Stimulated activated CD4-positive, alpha-beta T cell treated with anti-CD3 and anti-CD28 coated beads, TNF-alpha, amount 100 ng/mL, for 4 hours (primary cell): ENCODE measurements at places on chromosomes 2 and 18.

GRCh38 chr2:98188351-98189046 lies 101.5 kb downstream of the VWA3B start:
- no peak for DNase-seq

DNA sequence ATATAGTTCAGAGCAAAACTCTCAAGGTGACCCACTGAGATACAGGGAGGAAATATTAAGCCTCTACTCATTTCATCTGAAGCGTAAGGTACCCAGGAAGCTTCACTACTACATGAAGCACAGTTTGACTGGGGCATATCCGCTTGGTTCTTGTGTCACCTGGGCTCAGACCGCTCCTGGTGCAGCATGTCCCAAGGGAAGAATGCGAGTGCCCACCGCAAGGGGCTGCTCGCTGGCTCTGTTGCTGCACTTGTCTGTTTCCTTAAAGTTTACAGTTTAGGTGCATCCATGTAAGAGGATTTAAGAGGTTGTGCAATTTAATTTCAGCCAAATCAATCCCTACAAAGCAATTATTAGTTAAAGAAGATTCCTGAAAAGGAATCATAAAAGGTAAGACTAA lies 507.8 kb downstream of the FBXO15 start:
- no peak for DNase-seq

- DNase-seq: no peak
Observed at GRCh38 chr2:189834059-189834458, 49.8 kb downstream of the PMS1 start.

DNA sequence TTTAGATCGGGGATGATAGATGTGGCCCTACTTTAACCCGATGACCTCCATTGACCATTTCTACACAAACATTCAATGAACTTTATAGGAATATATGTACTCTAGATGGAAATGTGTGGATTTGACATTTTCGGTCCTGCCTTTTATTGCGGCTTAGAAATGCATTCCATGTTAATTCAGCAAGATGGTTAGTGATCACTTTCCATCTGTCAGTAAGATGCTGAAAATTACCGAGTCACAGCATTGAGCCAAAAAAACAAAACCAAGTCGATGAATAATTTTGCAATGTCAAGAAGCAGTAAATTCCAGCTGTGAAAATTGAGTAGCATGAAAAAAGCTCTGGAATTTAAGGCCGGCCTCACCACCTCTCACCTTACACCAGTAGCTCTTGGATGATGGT lies 1642.6 kb upstream of the NXPH2 start:
- no peak for DNase-seq

- DNase-seq: no peak
Observed at GRCh38 chr2:168626096-168626495, 170.0 kb downstream of the CERS6 start.
